Non-pigmented ciliary epithelial cell (primary cell): ENCODE measurements at places on chromosomes 2 and 18.

DNA sequence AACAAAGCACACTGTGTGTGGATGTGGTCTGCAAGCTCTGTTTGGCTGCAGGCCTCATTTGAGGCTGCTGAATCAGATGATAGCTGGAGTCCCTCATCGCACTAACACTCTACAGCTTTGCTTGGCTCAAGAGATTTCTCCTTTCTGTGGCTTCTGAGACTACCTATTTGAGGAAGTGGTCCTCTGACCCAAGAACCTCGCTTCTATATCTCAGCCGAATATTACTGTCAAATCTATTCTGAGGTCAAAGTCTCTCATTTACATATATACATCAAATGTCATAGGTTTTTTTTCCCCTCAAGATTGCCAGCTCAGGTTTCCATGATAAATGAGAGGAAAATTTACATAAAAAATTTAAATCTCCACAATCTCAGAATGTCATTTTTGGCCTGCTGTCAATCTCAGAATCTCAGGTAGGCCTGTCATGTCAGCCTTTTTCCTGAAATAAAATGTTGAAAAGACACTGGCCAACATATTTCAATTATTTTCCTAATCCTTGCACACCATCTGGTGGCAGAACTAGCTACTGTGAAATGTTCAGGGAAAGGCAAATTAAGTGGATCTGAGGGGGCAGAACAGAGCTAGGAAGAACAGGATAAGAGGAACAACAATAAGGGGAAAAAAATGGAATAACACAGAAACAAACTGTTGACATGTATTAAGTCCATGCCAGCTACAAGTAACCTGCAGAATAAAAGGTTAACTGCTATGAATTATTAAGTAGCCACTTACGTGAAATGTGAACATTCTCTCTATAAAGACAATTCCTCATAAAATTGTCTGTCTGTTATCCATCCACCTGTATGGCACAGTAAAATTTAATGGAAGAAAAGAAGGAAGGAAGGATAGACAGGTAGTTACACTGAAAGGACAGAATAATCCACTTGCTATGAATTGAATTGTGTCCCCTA lies 39.3 kb downstream of the AP1S3 start:
- no peak for DNase-seq

DNA sequence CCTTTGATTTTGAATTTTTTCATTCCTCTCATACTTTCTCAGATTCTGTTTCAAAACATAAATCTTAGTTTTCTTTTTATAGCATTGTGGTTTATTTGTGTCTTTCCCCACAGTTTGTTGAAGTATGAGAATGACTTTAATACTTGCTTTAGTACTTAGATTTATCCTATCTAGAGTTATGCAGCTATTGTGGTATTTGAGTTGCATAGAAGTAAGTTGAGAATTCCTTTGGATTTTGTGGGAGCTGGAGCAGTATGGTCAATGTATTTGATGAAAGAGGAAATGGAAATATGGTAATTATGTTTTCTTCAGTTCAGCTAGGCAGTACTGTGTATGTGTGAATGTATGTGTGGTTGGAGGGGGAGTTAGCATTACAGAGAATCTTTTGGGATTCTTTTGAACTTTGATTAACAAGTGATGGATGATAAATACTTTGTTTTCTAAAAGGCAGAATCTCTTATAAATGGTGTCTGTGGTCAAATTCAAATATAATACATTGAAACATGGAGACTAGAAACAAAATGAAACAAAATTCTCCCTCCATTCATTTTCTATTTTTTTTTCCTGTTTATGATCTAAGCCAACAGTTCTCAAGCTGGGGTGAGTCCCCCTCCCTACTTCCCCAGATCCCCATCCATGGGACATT lies 3.0 kb downstream of the ACVR2A start:
- DNase-seq = no peak

DNA sequence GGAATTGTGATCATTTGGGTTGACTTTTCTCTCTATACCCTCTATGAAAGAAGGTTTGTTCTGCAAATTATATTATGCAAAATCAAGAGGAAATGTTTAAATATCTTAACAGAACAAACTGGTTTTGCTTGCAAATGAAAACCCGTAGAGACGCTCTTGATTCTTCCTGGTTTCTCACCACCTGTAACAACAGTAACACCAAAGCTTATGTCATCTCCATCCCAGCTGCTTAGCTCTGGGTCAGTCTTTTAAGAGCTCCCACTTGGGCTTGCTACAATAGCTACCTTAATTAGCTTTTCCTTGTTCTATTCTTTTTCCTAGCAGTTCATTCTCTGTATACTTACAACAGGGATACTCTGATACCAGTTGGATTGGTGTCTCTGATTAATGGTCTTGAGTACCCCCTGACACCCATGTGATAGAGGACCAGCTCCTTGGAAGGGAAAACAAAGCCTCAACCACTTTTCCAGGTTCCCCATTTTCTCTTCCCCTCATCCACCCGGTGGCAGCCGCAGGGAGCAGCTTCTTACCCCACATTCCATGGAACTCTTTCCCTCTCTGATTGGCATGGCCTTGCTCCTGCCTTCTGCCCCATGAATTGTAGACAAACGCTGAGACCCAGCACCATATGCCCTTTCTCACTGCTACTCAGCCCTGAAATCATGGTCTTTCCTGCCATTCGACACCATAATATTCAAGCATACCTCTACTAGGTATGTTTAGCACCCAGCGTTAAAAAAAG lies 27.7 kb downstream of the TMEM182 start:
- no peak for DNase-seq

GRCh38 chr2:241082341-241083090 lies 19.6 kb downstream of the MTERF4 start:
- no peak for DNase-seq

DNA sequence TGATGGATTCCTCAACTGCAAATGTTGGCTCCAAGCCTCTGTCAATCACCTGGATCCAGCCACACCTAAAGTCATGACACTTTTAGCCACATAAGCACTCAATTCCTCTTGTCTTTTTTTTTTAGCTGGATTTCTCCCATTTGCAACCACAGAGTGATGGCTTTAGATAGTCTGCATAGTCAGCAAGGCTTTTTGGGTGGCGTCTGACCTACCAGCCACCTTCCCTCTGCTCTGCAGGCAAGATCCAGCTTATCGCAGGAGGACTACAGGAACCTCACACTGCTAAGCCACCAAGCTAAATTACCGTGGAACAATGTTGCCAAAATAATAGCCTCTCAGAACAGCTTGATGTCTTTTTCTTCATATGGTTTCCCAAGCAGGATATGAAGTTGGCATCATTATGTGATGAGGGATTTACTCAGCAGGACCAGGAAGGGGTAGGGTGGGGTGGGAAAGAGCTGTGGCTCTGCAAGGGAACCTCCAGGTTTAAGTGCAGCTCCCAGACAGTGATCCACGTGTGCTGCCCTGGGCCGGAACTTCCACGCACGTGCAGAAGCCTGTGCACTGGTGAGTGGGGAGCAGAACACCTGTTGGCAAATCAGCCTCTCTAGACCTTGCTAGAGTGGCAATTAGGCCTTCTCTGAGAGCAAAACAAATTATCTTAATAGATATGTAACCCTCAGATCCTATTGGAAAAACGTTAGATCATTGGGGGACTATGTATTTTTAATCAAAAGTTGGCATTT lies 170.6 kb upstream of the NCK2 start:
- no peak for DNase-seq

- no peak for DNase-seq
These were observed 2.9 kb downstream of the ESCO1 start for GRCh38 chr18:21597620-21598019.

DNA sequence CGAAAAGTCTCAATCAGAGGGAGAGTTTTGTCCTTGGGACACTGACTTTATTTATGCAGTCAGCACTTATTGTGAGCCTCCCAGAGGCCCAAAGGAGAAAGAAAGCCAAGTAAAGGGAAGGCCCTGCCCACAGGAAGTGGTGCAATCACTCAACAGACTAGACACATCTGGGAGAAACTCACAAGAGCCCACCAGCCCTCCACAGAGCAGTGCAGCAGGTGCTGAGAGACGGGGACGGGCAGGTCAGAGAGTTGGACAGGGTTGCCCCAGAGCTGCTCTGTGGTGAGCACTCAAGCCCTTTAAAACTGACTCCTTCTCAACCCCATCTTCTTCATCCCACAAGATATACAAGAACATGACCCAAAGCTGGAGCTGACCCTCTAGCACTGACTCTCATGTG lies 96.0 kb downstream of the TFCP2L1 start:
- no peak for DNase-seq

- DNase-seq = no peak
These were observed 94.1 kb downstream of the GALNT3 start for GRCh38 chr2:165699946-165700345.

DNA sequence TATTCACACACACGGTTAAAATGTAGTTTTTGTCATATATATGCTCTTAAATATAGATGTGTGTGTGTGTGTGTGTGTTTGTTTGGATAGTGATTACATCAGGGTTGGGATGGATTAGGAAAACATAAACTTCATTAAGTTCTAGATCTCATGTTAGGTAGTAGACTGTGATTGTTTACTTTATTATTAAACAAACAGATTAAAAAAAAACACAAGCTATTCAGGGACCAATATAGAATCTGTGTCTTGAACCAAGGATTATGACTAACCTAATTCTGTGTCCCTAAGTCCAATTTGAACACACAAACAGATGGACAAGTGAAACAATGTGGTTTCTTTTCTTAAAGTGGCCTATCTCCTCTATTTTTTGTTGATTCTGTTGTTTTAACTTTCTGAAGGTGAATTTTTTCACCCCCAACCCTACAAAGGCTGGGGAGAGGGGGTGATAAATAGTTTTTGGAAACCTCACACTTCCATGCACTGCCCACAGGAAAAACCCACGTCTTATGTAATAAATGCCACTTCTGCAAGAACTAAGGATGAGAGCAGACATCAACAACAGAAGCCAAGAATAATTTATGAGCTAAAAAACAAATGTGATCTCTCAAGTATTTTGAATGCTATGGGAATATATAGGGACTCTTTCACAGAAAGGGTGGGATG lies 40.7 kb downstream of the IL1R2 start:
- DNase-seq = no peak

- DNase-seq = peak; percentile 54
These were observed 1.3 kb upstream of the BZW1 start for GRCh38 chr2:200810252-200810997.

GRCh38 chr2:169670215-169670651 lies 24.0 kb downstream of the CFAP210 start:
- DNase-seq = no peak

DNA sequence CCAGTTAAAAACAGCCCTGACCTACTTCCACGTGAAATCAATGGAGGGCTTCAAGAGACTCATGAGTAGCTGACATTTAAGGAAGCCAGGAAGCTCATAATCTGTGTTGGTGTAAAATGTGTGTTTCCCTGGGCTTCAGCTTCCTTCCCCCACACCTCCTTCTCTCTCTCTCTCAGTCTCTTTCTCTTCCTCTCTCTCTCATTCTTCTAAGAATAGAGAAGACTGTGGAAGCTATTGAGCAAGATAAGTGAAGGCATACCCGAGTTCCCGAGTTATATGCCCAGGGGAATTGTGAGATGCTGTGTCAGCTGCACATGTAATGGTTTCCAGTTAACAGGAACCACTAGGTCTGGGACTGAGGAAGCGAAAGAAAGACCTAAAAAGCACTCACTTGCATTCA lies 199.4 kb downstream of the NYAP2 start:
- DNase-seq = peak; percentile 18
